ENCODE measurements at places on chromosomes 2 and 18. TPM values are rescaled to one million over a fixed set of nuclear protein-coding genes. Genes with fewer than 3 reads are reported as not detected.
A peak's percentile ranks its signal among the peaks of the same experiment; 100 is the strongest.

DNA sequence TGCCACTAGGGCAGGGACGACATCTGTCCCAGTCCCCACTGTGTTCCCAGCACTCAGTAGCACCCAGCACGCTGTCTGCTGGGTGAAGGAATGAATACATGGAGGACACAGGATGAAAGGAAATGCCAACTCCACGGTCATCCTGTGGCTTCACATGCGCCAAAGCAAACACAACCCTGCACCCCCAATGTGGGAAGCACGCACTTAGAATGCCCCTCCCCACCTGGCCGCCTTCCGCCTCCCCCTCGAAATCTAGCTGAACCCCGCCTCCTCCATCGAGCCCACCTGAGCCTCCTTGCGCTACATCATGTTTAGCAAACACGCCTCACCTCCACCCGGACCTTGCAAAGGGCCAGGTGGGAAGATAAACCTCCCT lies 33.9 kb downstream of the ADCY3 start:
- H3K27ac ChIP-seq = no peak overlapping the region
- no peaks in the 10 kb centered on the region for H3K36me3 ChIP-seq
- no peaks in the 10 kb centered on the region for H3K27me3 ChIP-seq
- DNase-seq = no peak

- H3K27me3 ChIP-seq = no peaks in the 10 kb centered on the region
- peaks cover 51% of the 10 kb centered on the region for H3K4me1 ChIP-seq
- H3K4me3 ChIP-seq = no peak overlapping the region
- no peaks in the 10 kb centered on the region for H3K36me3 ChIP-seq
- peak overlapping the region; percentile 80 for H3K27ac ChIP-seq
- no peak for DNase-seq
Measured at GRCh38 chr2:85999061-85999831, 106.4 kb downstream of the POLR1A start.

- H3K4me1 ChIP-seq = no peaks in the 10 kb centered on the region
- H3K27ac ChIP-seq = no peak overlapping the region
- no peaks in the 10 kb centered on the region for H3K36me3 ChIP-seq
- H3K4me3 ChIP-seq = no peak overlapping the region
Measured at GRCh38 chr2:138493334-138493733, 8.2 kb upstream of the SPOPL start.

- H3K4me1 ChIP-seq = peaks cover 21% of the 10 kb centered on the region
- DNase-seq = no peak
- no peaks in the 10 kb centered on the region for H3K27me3 ChIP-seq
- H3K27ac ChIP-seq = no peak overlapping the region
- H3K4me3 ChIP-seq = no peak overlapping the region
- peaks cover 6% of the 10 kb centered on the region for H3K36me3 ChIP-seq
Measured at GRCh38 chr2:127514485-127514884, 11.8 kb downstream of the IWS1 start.

The ERBB4 gene
- 0.33 TPM for total RNA-seq

The AMER3 gene
- 0.33 TPM for total RNA-seq

GRCh38 chr2:223465793-223466192 lies 136.4 kb downstream of the SCG2 start:
- no peaks in the 10 kb centered on the region for H3K27me3 ChIP-seq
- H3K27ac ChIP-seq = peak overlapping the region; percentile 36
- DNase-seq = peak; percentile 89
- no peak overlapping the region for H3K4me3 ChIP-seq
- H3K4me1 ChIP-seq = no peaks in the 10 kb centered on the region

The WDCP gene
- 3.1 TPM for total RNA-seq

The SNTG2 gene
- 3.2 TPM for total RNA-seq

The TMEM178A gene
- 1.1 TPM for total RNA-seq

The PMAIP1 gene
- not detected for total RNA-seq

The PTCD3 gene
- 56.4 TPM for total RNA-seq

The DOK6 gene
- 0.66 TPM for total RNA-seq

- H3K36me3 ChIP-seq = no peaks in the 10 kb centered on the region
- no peak overlapping the region for H3K27ac ChIP-seq
- H3K4me1 ChIP-seq = no peaks in the 10 kb centered on the region
- no peak for DNase-seq
Measured at GRCh38 chr2:111200333-111200881, 79.7 kb downstream of the BCL2L11 start.

Measured in sigmoid colon (tissue), 7 donors.